ENCODE measurements at places on chromosomes 1 and 21.

GRCh38 chr1:88052167-88052566 lies 631.9 kb upstream of the PKN2 start:
- no peak for DNase-seq
- no peaks in the 10 kb centered on the region for H3K27me3 ChIP-seq
- no peak overlapping the region for H3K4me3 ChIP-seq
- no peaks in the 10 kb centered on the region for H3K36me3 ChIP-seq
- no peaks in the 10 kb centered on the region for H3K4me1 ChIP-seq

DNA sequence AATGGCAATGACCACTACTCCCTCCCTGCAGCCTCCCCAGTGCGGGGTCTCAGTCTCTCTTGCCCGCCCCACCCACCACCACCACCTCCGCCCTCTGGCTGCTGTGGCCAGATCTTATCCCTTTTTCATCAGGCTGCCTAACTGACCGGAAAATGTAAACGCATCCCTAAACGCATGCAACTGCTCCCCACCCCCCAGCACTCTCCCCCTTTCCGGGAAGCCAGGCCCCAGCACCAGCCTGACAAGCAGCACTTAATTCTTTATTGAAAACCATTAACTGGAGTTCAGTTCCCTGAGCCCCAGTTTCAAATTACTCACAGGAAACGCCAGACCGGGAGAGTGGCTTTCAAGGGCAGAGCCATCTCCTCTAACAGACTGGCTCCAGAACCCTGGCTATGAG lies 147.7 kb downstream of the DMRTA2 start:
- DNase-seq = no peak
- H3K27me3 ChIP-seq = peaks cover 4% of the 10 kb centered on the region
- no peak overlapping the region for H3K27ac ChIP-seq
- no peak overlapping the region for H3K4me3 ChIP-seq

GRCh38 chr1:58290685-58291372 lies 255.7 kb downstream of the OMA1 start:
- H3K27ac ChIP-seq = no peak overlapping the region
- H3K4me1 ChIP-seq = no peaks in the 10 kb centered on the region
- H3K27me3 ChIP-seq = no peaks in the 10 kb centered on the region
- no peak overlapping the region for H3K4me3 ChIP-seq
- peak; percentile 25 for DNase-seq

DNA sequence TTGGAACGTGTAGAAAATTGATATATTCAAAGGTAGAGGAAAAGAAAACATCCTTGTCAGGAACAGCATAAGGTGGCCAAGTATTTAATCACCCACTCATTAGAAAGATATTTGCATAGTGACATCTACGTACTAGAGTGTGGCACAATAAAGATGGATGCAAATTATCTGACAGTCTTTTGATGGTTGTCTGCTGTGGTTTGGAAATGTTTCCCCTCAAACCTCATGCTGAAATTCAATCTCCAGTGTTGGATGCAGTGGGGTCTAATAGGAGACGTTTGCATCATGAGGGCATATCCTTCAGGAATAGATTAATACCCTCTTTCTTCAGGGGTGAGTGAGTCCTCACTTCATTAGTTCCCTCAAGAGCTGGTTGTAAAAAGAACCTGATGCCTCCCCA lies 34.1 kb upstream of the RUNX1 start:
- no peak overlapping the region for H3K4me3 ChIP-seq
- H3K4me1 ChIP-seq = no peaks in the 10 kb centered on the region
- no peaks in the 10 kb centered on the region for H3K27me3 ChIP-seq
- no peak overlapping the region for H3K27ac ChIP-seq

DNA sequence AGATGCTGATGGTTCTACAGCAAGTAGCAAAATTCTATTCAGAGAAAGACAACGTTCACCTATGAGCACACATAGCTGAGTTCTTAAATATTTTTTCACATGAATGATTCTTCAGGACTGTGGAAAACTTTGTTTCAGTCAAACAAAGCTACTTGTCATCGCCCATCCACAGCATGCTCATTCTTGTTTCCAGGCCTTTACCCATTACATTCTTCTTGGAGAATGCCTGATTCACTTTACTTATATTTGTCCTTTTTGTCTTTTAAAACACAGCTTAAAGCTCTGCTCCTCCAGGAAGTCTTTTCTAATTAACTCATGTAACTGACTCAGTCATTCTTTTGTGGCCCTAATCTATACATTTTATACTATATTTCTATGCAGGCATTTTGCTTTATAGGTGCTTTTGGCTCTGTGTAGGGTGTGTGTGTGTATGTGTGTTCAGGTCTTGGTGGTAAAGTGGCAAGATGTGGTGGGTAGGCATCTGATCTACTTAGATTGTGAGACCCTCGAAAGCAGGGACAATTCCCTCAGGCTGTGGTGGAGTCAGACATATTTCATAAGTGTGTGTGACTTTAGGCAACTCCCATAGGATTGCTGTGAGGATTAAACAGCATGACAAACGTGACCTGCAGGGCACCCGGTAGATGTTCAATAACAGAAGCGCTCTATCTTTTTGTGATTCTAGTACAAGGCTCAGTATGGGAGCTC lies 11.8 kb upstream of the MARK1 start:
- H3K4me1 ChIP-seq = no peaks in the 10 kb centered on the region
- H3K27ac ChIP-seq = no peak overlapping the region
- no peak for DNase-seq
- no peak overlapping the region for H3K4me3 ChIP-seq
- no peaks in the 10 kb centered on the region for H3K36me3 ChIP-seq

- no peak overlapping the region for H3K27ac ChIP-seq
- H3K4me3 ChIP-seq = no peak overlapping the region
- DNase-seq = no peak
- no peaks in the 10 kb centered on the region for H3K27me3 ChIP-seq
These were observed 160.8 kb upstream of the SGIP1 start for GRCh38 chr1:66373157-66373591.

DNA sequence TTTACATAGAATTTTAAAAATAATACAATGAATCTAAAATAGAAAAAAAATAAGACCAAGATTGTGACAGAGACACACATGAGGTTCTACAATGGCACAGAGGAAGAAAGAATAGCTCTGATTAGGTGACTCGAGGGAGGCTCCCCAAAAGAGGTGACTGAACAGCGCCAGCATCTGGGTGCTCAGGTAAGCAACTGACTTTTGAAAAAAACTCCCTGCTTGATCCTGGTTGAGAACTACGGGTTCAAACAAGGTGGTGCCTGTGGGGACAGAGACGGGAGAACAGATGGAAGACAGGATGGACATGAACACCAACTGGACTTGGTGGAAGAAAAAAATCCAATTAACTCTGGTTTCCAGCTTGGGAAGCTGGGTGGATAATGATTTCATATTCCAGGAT lies 22.5 kb downstream of the BATF3 start:
- H3K4me3 ChIP-seq = no peak overlapping the region
- H3K36me3 ChIP-seq = no peaks in the 10 kb centered on the region
- H3K4me1 ChIP-seq = peaks cover 2% of the 10 kb centered on the region
- DNase-seq = no peak
- no peak overlapping the region for H3K27ac ChIP-seq

DNA sequence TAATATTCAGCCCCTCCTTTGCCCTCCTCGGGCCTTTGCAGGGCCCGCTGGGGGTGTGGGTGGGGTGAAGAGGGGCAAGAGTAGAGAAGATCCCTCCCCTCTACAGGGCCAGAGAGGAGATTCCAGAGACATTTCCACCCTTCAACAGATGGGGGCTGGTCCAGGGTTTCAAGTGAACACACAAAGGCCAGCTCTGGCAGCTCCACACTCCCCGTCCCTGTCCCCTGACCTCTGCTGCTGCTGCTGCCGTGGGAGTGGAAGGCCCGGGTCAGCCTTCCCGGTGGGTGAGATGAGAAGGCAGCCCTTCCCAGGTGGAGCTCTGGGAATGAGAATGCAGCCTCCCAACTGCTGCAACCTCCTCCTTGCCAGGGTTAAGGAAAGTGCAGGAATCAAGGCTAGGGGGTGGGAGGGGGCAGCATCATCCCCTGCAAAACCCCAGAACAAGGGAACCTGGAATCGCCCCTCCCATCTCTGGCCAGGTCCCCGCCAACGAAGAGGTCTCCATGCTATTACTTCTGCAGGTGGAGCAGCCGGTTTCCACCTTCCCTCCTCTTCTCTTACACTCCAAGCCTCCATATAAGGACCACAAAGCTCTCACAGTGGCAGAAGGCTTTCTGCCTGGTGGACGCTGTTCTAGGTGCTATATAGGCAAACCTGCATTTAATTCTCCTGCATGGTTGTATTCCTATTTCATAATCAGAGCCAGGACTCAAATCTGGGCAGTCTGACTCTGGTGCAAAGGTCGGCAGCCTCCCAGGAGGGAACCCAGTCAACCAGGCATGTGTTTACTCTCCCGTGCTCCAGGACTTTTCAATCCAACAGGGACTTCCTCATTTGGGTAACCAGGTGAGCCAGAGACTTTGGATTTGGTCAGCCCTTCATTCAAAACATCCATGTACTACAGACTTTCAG lies 22.9 kb upstream of the ARHGEF10L start:
- no peaks in the 10 kb centered on the region for H3K4me1 ChIP-seq
- H3K36me3 ChIP-seq = no peaks in the 10 kb centered on the region

- H3K27me3 ChIP-seq = no peaks in the 10 kb centered on the region
- H3K27ac ChIP-seq = no peak overlapping the region
- H3K4me1 ChIP-seq = no peaks in the 10 kb centered on the region
- DNase-seq = no peak
- no peaks in the 10 kb centered on the region for H3K36me3 ChIP-seq
These were observed 225.3 kb upstream of the B3GALT2 start for GRCh38 chr1:193411714-193412113.

DNA sequence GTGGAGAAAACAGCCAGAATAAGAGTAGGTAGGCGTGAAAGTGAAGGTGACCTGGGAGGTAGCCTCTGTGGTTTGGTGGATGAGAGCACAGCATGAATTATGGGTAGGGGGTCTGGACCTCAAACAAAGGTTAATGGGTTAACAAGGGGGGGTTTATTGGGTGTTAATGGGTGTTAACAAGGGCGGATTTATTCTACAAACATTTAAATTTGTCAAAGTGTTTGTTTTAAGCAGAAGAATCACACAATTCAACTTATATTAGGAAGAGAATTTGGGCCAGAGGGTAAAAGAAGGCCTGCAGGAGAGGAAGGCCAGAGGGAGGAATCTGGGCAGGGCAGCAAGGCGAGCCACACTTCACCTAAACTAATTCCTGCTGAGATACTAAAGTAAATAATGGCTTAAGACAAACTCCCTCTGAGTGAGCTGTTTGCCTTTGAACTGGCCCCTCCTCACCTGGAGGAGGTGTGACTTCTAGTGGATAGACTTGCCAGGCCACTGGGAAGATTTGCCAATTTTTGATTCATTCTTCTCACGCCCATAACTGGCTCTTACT lies 191.7 kb downstream of the GIPC2 start:
- no peak overlapping the region for H3K27ac ChIP-seq
- peak; percentile 55 for DNase-seq
- H3K4me3 ChIP-seq = no peak overlapping the region
- H3K4me1 ChIP-seq = no peaks in the 10 kb centered on the region
- no peaks in the 10 kb centered on the region for H3K27me3 ChIP-seq

DNA sequence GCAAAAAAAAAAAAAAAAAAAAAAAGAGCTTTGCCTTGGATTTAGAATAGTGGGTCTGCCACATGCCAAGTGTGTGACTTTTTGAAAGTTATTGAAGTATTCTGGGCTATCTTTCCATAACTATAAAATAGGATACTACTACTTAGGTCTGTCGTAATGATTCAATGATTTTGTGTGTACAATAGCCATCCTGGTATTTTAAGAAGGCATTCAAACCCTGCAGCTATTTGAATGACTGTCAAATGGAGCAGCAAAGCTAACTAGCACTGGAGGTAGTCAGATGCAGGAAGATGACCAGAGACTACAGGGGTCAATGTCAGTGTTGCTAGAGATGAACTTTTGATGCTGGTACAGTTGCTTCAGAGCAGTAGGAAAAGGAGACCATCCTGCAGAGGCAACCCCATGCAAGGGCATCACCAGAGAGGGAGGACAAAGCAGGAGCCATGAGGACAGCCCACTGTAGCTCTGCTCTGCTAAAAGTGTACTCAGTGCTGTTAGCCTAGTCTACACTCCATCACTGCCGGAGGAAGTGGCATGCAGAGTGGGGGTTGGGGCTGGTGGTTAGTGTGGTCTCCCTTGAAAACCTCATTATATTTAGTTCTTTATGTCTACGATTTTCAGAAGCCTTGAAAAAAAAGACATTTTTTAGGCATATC lies 29.0 kb downstream of the DUSP10 start:
- peaks cover 5% of the 10 kb centered on the region for H3K4me1 ChIP-seq
- H3K36me3 ChIP-seq = no peaks in the 10 kb centered on the region
- H3K27me3 ChIP-seq = no peaks in the 10 kb centered on the region
- H3K4me3 ChIP-seq = no peak overlapping the region
- DNase-seq = no peak
- no peak overlapping the region for H3K27ac ChIP-seq

GRCh38 chr1:70856201-70856600 lies 191.4 kb downstream of the PTGER3 start:
- no peak for DNase-seq
- no peak overlapping the region for H3K27ac ChIP-seq
- H3K36me3 ChIP-seq = no peaks in the 10 kb centered on the region
- no peaks in the 10 kb centered on the region for H3K27me3 ChIP-seq

- H3K4me3 ChIP-seq = no peak overlapping the region
- H3K27ac ChIP-seq = no peak overlapping the region
- H3K27me3 ChIP-seq = peaks cover 4% of the 10 kb centered on the region
- H3K4me1 ChIP-seq = no peaks in the 10 kb centered on the region
- no peak for DNase-seq
- H3K36me3 ChIP-seq = no peaks in the 10 kb centered on the region
These were observed 108.0 kb downstream of the TAS1R2 start for GRCh38 chr1:18751425-18751824.

- H3K4me3 ChIP-seq = peak overlapping the region; percentile 87
- H3K27ac ChIP-seq = peak overlapping the region; percentile 98
- DNase-seq = peak; percentile 74
- H3K36me3 ChIP-seq = no peaks in the 10 kb centered on the region
- no peaks in the 10 kb centered on the region for H3K27me3 ChIP-seq
- H3K4me1 ChIP-seq = peaks cover 11% of the 10 kb centered on the region
These were observed 382 bp downstream of the GPBP1L1 start for GRCh38 chr1:45686015-45686287.

DNA sequence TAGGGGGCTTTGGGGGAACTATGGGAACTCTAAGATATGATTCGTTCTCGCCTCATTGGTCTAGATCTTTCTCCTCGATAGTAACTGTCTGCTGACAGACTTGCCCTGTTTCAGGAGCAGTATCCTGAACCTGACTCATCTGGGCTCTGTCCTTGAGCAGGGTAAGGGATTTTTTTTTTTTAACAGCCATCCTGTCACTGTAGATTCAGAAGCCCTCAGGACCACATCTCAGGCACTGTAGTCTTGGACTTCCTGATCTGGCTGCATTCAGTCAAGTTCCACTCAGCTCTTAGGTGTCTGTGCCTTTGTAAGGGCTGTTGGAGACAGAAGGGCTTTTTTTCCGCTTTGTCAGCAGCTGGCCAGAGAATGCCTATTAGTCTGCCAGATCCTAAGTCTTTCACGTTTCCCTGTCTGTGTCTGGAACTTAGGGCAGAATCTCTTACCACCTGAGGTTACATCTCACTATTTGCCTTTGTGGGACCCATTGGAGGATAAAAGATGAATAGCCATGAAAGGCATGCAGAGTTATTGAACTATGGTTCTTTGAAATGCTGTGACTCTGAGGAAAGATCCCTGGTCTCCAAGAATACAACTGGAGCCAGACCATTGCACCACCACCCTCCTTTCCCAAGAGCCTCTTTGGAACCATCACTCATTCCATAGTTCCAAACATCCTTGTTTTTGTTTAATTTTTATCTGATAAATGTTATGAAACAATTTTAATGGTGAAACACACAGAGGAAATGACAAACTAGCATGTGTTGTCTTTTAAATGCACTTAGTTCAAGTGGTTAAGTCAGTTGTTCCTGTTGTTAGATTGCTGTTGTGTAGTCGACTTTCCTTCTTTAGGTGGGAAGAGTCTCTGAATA lies 49.7 kb upstream of the MACF1 start:
- DNase-seq = peak; percentile 38
- no peak overlapping the region for H3K4me3 ChIP-seq
- peaks cover 18% of the 10 kb centered on the region for H3K4me1 ChIP-seq
- no peaks in the 10 kb centered on the region for H3K36me3 ChIP-seq
- peak overlapping the region; percentile 23 for H3K27ac ChIP-seq
- H3K27me3 ChIP-seq = no peaks in the 10 kb centered on the region

Data from prostate gland (tissue), 2 donors.